ENCODE measurements at places on chromosomes 3 and 15.
A peak's percentile ranks its signal among the peaks of the same experiment; 100 is the strongest.

- DNase-seq = no peak
Measured at GRCh38 chr3:116056280-116056679, 389.0 kb downstream of the LSAMP start.

GRCh38 chr3:54853573-54854404, 74.1 kb downstream of the LRTM1 start:
- peak; percentile 40 for DNase-seq

DNA sequence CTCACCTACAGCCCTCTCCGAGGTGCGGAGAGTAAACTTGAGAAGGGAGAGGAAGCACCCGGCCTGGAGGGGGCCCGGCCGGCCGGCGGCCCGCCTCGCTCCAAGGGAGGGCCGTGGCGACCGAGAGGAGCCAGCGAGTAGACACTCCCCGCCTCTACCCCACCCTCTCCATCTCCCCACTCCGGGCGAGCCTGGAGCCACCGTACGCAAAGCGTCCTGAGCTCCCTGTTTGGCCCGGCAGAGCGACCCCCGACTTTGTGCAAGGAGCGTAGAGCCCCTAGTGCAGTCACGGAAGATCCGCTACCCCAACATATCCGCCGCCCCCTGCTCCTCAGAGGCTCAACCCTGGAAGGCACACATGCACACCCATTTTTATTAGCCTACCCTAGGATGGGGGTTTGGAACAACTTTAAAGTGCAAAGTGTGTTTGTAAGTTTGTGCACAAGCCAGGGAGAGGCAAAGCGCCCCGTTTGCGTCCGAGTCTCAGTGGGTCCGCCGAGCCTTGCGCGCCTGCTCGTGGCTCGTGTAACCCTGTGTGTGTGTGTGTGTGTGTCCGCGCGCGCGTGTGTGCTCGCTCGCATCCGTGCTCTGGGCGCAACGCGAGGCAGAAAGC, 508 bp upstream of the SMAD6 start:
- peak; percentile 51 for DNase-seq

DNA sequence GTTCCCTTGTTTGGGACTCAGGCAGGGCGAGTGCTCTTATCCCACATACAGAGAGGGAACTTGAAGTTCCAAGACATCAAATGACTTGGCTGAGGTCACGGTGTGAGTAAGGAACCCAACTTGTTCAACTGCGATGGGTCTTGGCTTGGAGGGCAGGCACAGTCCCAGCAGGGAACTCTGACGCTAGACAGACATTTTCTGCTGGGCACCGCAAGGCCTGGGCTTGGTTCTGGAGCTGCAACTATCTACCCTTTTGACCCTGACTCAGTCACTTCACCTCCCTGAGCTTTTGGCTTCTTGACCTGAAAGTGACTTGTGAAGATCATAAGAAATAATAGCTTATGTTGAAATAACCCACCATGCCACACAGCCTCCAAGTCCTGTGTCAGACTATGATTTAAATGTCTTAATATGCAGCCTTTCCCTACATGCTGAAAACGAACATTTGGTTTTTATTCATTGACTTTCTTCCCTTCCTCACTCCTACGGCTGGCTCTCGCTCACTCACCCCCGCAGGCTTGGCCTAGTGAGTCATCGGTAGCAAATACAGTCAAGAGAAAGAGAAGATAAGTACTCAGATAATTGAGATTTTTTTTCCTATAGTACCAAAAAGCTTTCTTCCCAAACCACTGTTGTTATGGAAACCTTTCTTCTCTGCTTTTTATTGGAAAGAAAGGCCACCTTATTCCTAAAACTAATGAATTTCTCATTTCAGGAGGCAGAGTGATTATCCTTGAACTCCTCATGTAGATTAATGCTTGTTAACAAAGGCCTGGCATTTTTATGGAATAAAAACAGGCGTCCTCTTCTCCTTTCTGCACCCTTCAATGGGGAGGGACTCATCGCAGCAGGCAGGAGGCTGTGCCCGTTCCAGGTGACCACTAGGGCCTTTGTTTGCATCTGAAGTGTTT, 178.4 kb downstream of the ATP10A start:
- DNase-seq = no peak

DNA sequence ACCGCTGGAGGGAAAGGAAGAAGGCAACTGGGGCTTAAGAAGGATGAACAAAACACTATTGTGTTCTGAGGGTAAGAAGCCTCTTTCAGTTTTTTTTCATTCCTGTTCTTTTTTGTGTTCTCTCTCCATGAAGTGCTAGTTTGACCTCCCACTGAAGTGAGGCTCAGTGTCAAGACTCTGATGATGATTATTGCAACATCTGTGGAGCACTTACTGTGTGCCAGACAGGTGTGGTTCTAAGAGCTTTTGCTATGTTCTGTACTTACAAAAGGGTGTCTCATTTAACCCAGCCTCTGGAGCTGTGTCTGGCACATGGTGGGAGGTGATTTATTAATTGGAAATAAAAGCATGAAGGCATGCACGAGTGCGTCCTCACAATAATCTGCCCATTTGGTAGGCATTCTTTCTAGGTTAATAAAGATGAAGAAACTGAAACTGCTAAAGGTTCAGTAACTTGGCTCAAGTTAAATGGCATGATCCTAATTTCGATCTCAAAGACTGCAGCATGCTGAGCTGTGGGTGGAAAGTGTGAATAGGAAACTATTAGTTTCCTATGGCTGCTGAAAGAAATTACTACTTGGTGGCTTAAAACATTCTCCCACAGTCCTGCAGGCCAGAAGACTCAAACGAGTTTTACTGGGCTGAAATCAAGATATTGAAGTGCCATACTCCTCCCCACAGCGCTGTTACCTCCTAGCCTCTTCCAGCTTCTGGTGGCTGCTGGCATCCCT, 38.5 kb upstream of the VEPH1 start:
- DNase-seq = no peak

DNA sequence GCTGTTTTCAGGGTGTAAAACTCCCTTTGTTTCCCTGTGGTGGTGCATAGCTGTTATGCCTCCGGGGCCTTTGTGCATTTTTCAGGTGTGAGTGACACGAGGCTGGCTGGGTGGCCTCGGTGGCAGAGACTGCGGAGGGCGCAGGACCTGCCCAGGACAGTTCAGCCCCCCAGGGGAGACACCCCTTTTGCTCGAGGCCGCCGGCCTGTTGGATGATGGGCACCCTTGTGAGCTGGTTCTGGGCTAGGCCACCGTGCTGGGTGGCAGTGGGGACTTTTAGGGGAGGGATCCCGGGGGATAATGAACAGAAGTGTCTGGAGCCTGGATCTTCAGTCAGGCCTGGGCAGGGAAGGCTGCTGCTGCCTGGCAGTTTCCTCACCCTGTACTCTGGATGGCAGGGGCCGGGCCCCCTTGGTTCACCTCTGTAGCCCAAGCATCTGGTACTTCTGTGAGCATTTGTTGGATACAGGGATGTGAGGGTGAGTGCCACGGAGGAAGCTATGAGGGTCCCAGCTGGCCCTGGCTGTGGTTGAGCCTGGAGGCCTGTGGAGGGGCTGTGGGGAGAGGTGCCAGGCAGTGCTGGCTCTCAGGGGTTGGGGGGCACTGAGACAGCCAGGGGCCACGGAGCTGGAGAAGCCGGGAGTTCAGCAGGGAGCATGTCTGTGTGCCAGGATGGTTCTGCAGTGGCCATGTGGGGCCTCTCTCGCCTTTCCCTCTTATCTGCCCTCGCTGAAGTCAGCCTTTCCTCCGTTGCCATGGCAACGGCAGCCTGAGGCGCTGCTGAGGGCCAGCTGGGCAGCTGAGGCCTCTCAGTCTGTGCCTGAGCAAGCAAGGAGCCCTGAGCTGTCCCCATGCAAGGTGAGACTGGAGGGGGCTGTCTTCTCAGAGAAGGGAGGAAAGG, 49.0 kb downstream of the KY start:
- DNase-seq = peak; percentile 46

DNA sequence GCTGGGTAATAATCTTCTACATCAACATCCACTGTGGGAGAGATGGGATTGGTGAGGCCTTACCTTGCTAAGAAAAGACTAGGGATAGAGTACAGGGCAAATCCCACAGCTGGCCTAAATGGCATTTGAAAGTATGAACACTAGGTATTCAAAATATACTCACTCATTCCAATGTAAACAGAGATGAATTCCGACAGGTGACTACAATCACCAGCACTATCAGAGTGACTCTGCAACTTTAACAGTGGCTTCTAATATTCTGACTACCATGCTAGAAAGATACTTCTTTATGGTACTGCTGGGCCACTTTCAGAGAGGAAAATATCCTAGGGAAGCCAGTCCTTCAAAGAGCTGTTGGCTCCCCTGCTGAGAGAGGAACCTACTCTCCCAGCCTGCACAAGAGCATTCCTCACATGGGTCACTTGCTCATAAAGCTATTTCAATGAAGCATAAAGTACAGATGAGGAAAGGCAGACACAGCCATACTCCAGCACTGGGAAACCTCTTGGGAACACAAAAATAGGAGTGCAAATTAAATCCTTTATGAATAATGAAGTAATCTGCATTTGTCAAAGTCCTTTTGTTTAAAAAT, 21.5 kb upstream of the MAN2C1 start:
- DNase-seq = no peak

- DNase-seq = peak; percentile 20
Measured at GRCh38 chr3:69309814-69310213, 76.1 kb downstream of the FRMD4B start.

GRCh38 chr3:177449360-177450006, 252.2 kb upstream of the TBL1XR1 start:
- DNase-seq = peak; percentile 76

DNA sequence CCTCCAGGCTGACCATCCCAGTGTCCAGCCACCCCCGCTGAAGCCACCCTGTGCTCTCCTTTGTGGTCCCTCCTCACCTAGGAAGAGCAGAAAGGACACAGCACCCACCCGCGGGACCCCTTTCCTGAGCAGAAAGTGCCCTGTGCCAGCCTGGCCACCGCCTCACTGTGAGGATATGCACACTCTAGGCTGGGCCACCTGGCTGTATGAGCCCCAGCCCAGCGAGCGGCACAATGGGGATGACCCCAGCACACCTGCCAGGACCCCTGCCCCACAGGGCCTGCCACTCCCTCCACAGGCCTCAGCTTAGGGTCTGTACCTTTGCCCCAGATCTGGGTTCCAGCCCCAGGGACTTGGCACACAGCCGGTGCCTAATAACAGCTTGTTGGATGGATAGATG, 47.9 kb upstream of the FURIN start:
- no peak for DNase-seq

Measured in H4 (cell line).